ENCODE measurements at places on chromosomes 12 and 14.

DNA sequence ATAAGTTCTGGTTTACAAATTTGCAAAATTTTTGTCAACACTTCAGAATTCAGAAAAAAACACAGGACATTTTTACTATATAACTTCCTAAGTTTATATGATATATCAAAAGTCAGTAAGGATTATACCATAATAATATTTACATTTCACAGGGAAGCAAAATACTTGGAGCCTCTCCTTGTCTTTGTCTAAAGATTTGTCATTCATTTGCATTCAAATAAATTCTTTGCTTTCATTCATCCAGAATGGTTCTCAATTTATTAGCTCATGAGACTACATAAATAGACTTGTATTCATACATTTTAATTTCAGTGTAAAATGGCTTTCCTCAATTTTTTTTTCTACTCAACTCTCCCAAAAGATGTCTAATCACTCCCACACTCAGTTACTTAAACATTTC is 96.4 kb downstream of the SLC38A6 start:
- DNase-seq, result no peak

DNA sequence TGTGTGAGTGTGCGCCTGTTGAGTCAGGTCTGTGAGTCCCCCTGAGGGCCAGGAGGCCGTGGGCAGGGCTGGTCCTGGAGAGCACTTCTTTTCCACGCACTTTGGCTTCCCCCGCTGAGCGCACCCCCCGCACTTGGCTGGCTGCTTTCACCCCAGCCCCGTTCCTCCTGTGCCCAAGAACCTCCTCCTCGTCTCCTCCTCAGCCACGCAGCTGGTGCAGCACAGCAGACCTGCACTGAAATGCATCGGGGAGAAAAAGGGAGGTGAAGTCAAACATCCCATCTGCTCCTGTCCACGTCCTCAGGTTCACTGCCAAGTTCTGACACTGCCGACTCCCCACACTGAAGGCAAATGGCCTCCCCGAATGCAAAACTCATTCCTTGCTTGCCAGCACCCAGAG is 362.7 kb upstream of the SFSWAP start:
- DNase-seq, result peak; percentile 55

- DNase-seq, result peak; percentile 74
Observed at GRCh38 chr14:103808403-103809001, 38.9 kb downstream of the PPP1R13B start.

GRCh38 chr12:105721051-105721825 is 390.7 kb downstream of the C12orf75 start:
- DNase-seq, result no peak

DNA sequence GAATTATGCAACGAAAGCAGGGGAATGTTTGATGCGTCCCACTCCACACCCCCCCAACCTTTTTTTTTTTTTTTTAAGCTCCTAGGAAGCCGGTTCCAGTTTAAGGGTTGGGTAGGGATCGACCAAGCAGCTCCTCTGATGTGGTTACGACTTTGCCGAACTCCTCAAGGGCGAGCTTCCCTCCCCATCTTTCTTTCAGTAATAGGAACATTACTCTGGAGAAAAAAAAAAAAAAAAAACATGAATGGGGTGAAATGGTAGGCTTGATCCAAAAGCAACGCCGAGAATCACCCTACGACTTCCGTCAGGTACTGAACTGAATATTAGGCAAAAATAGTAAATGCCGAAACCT is 9.6 kb downstream of the BMP4 start:
- DNase-seq, result no peak

- no peak for DNase-seq
Observed at GRCh38 chr14:56133547-56133946, 15.3 kb downstream of the PELI2 start.

GRCh38 chr12:49507139-49507538 is 31.7 kb upstream of the KCNH3 start:
- DNase-seq, result no peak

GRCh38 chr12:75674393-75674792 is 163.0 kb upstream of the KRR1 start:
- no peak for DNase-seq

- no peak for DNase-seq
Observed at GRCh38 chr12:76274420-76275083, 73.7 kb downstream of the BBS10 start.

DNA sequence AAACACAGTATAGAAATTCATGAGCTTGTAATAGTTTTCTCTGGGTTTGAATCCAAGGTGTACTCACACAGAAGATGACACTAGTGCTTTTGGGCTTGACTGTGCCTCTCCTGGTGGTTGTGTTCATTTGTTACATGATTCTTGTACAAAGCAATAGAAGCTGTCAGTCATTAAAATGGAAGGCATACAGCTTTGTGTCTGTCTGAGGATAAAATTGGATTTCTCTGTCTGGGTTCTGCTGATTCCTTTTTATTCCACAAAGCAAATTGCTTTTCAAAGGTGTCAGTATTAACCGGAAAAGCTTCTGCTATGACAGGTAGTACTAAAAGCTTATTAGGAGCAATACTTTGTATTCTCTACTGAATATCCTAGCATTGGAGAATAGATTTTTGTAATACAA is 361.2 kb downstream of the SLC6A15 start:
- no peak for DNase-seq

DNA sequence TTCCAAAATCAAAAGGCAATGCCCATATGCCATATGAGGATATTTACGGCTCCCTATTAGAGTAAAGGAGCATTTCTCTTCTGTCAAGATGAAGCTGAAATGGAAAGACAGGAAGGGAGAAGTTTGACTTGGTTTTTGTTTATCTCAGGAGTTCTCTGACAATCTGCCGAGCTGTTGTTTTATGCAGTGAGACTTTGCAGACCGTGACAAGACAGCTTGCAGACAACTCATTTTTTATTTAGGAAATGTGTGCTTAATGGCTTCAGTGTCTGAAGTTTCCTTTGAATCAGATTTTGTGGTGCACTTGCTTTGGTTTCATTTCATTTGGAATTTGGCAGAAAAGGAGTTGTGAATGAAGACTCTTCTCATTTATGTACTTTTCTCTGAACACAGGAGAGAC is 145.4 kb downstream of the C12orf50 start:
- DNase-seq, result no peak

GRCh38 chr12:66624806-66625205 is 54.1 kb downstream of the GRIP1 start:
- DNase-seq, result no peak

- no peak for DNase-seq
Observed at GRCh38 chr14:72515779-72516770, 377.8 kb downstream of the DPF3 start.

GRCh38 chr14:104717646-104718045 is 6.4 kb upstream of the ADSS1 start:
- no peak for DNase-seq

DNA sequence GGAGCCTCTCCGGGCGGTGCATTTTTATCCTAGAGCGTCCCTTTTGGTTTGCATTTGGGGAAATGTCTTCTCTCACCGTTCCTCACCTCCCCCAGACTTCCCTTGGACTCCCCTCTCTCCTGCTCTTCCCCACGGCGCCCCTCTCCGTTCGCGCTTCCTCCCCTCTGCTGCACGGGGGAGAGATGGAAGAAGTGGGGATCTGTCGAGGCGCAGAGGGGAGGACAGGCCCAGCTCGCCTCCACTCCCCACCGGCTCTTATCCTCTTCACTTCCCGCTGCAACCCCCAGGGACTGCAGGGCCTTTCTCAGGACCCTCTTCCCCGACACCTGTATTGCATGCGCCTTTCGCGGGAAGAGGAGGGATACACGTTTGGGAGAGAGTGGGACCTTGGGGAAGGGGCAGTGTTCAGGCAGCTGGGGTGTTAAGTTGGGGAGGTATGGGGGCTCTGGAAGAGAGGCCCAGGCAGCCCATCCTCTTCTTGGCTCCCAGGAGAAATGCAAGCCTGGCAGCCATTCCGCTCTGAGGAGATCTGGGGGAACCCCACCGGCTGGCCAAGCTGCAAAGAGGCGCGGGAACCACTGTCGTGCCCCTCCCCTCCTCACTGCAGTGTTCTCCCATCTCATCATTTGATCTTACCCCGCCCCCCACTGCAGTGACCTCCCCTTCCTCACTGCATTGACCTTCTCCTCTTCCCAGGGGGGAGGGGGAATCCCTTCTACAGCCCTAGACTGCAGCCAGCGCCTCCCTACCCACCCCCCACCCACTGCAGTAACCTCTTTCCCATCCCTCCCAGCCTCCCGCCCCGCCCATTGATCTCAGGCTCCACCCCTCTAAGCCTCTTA is 788 bp downstream of the ENO2 start:
- no peak for DNase-seq

DNA sequence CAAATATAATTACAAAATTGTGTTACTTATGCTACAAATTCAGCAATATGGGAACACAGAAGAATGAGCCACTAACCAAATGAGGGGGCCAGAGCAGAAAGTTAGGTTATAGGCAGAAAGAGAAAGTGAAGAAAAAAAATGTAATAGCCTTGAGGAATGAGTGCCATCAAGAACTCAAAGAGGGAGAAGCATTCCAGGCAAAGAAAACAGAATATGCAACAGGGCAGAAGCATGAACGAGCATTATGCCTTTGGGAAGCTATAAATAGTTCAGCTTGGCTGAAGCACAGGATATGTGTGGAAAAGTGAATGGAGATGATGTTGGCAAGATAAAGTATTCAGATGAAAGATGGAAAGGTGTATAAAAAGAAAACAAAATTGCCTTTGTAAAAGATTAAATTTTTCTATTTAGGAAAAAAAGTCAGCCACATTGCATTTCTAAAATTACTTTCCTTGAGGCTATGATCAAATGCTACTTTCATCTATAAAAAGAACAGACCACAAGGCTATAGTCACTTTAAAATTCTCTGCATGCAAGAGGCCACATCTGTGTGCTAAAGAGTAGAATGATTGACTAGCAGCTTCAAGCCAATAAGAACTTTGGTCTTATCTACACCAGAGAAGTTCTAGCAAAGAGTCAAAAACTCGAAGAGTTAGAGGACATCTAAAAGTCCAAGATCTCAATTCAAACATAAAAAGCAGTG is 193.6 kb upstream of the GARIN6 start:
- no peak for DNase-seq

- DNase-seq, result no peak
Observed at GRCh38 chr12:58801986-58802385, 118.3 kb downstream of the LRIG3 start.

GRCh38 chr12:27965966-27966365 is 6.6 kb downstream of the PTHLH start:
- DNase-seq, result no peak

DNA sequence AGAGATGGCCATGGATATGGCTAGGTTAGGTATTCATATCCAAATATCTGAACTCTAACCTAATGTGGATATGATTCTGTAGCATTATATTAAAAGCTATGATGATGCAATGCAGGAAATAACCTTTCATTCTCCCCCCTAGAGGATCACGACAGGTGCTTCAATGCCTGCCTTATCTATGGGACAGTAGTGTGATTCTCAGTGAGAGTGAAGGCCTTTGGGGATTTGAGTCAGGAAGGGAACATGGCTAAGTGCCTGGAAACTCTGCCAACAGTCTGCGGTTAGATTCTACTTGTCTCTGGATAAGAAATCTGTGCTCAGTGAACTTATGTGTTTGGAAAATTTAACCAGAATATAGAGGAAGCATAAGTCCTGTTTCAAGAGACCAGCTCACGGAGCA is 81.8 kb downstream of the SLC38A1 start:
- DNase-seq, result no peak

DNA sequence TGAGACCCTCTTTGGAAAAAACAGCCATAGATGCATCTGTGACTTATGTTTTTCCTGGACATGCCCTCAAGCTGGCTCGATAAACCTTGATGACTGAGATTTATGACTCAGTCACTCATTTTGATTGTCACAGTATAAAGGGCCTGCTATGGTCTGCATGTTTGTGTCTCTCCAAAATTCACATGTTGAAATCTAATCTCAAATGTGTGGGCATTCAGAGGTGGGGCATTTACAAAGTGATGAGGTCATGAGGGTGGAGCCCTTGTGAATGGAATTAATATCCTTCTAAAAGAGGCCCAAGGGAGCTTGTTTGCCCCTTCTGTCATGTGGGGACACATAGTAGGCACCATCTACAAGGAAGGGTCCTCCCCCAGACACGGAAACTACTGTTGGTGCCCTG is 372.9 kb downstream of the APAF1 start:
- DNase-seq, result no peak

- no peak for DNase-seq
Observed at GRCh38 chr12:62632411-62632918, 165.8 kb downstream of the MON2 start.

- no peak for DNase-seq
Observed at GRCh38 chr14:30620178-30620577, 1.9 kb upstream of the SCFD1 start.

- DNase-seq, result no peak
Observed at GRCh38 chr12:857611-858010, 91.9 kb downstream of the RAD52 start.

GRCh38 chr12:26092346-26093105 is 32.3 kb downstream of the BHLHE41 start:
- no peak for DNase-seq

DNA sequence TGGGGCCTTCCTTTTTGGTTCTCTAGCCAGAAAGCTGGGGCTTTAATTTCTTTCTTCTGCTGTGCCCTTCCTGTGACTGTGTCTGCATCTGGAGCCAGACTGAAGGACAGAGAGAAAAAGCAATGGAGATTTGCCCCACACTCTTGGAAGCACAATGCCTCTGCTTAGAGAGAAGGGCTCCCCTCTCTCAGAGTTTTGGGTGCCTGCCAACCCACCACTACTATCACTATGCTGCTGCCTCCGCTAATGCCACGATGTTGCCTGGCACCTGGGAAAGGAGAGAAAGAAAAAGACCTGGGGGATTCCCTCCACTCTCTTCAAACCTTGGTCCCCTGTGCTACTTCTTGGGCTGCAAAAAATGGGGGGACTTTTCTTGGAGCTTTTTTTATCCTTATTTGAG is 52.6 kb downstream of the TMEM260 start:
- DNase-seq, result no peak

- DNase-seq, result no peak
Observed at GRCh38 chr12:3730111-3730510, 22.8 kb downstream of the CRACR2A start.

- DNase-seq, result no peak
Observed at GRCh38 chr14:102770147-102771123, 6.8 kb upstream of the TRAF3 start.

- DNase-seq, result no peak
Observed at GRCh38 chr14:58145936-58146335, 6.1 kb downstream of the ARMH4 start.

- no peak for DNase-seq
Observed at GRCh38 chr12:105805730-105806399, 332.9 kb downstream of the NUAK1 start.

DNA sequence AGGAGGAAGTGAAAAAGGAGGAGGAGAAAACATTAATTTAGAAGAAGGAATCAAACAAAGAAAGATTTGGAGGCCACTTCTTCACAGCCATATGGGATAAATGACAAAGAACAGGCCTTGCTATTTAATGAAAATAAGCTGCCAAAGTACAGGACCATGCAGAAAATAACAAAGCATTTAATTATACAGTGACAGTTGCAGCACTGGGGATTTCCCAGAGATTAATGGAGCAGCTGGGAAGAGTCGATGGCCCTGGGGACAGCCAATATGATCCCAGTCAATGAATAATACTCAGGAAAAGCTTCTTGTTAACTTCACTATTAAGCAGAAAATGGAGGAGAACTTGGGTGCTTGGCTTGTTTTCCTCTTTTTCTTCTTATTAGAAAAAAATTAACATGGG is 34.6 kb downstream of the RERG start:
- no peak for DNase-seq

- no peak for DNase-seq
Observed at GRCh38 chr12:11681207-11681606, 31.7 kb downstream of the ETV6 start.

Data from coronary artery (tissue), 2 donors.